Left ventricle myocardium superior (tissue), 1 donor: ENCODE measurements at places on chromosomes 6 and 20.

GRCh38 chr20:42988319-42988718, 201.4 kb downstream of the PTPRT start:
- no peak for DNase-seq

DNA sequence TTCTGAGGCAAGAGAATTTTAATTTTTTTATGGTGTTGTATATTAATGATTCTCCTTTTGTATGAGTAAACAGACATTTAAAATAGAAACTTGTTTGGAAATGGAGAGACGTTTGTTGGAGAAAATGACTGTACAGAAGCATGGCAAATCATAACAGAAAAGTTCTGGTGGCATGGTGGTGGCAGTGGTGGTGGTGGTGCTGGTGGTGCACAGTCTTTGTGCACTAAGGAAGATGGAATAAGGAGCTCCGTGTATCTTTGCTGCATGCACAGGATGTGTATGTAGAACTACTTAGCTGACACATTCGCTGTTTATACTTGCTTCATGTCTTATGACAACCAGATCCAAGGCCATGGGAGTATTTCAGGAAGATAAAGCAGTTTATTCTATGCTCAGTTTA, 294.9 kb downstream of the UTRN start:
- DNase-seq = no peak

DNA sequence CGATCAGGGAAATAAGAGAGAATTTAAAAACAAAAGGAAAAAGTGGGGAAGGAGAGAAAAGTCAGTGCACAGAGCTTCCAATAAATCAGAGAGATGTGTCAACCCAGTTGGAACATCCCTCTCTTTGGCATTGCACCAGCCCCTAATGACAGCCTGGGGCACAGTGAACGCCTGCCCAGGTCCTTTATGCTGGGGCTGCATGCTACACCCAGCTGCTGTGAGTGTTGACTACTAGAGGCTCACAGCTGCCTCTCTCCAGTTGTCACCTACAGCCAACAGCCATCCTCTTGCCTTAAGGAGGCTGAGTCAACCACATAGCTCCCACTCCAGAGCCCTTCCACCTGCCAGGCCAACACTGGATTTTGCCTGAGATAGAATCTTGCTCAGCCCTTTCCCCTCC, 19.0 kb downstream of the OR2H2 start:
- no peak for DNase-seq

DNA sequence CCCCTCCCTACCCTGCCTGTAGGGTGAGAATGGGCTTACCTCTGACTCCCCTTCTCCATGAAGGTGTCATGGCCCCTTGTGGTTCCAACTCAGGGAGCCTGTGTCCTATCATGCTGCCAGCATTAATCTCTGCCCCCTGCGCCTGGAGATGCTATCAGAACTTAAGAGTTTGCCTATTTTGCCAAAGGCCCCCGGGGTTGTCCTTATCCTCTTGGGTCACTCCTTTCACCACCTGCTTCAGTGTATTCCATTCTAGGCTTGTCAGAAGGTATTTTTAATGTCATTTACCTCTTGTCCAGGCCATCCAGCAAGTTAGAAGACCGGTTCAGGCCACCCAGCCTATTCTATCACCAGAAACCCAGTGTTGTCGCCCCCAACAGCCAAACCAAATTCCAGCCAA, 10.5 kb downstream of the RRBP1 start:
- no peak for DNase-seq
